ENCODE measurements at places on chromosomes 11 and 22.
A peak's percentile ranks its signal among the peaks of the same experiment; 100 is the strongest.

DNA sequence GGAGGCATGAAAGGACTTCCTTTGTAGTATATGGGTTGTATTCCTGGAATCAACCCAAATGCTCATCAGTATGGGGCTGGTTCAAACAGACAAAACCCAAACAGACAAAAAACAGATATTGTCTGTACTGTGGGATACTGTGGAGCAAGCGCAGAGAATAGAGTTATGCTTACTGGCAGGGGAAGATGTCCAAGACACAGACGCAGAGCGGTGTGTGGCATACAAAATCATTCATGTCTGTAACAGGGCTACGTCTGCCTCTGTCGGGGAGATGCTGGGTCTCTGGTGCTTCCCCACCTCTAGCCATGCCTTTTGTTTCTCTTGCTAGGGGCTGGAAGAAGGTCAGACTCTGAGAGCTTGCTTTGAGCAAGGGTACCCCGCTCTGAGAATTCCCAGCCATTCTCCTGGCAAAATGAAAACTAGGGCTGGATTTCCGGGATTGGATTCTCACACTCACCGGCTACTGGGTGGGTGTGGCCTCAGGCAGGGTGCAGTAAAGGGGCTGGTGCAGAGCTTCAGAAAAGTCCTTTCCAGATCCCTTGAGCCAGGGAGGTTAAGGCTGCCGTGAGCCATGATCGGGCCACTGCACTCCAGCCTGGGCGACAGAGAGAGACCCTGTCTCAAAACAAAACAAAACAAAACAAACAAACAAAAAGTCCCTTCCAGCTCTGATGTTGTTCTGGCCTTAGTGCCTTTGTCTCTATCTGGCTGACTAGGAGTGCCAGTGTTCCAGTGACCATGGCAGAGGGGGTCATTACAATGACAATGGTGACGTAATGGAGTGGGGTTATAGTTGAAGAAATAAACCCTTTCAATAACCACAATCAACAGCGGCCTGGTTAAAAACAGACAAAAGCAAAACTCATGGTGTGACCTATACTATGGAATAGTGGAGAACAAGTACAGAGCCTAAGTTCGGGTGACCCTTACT is 2.9 kb upstream of the ABCC8 start:
- peak; percentile 26 for DNase-seq
- no peak overlapping the region for H3K27ac ChIP-seq
- peaks cover 17% of the 10 kb centered on the region for H3K27me3 ChIP-seq
- H3K4me1 ChIP-seq: no peaks in the 10 kb centered on the region
- H3K4me3 ChIP-seq: no peak overlapping the region

DNA sequence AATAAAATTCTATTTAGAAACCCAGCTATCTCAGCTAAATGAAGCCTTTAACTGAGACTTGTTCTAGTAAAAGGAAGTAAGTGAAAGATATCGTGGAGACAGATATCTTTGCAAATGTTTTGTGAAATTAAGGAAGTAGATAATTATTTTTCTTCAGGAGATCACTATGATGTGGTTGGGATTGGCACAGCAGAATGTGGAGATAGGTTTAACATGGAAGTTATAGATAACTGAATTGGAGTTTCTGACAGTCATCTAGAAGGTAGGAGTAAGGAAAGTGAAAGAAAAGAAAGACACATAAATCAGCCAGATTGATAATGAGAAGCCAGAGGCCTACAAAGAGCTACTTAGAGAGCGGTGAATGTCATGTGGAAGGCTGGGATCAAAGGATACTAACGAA is 4.7 kb upstream of the CASP5 start:
- no peaks in the 10 kb centered on the region for H3K4me1 ChIP-seq
- DNase-seq: no peak
- no peak overlapping the region for H3K27ac ChIP-seq
- H3K27me3 ChIP-seq: no peaks in the 10 kb centered on the region
- H3K4me3 ChIP-seq: no peak overlapping the region

DNA sequence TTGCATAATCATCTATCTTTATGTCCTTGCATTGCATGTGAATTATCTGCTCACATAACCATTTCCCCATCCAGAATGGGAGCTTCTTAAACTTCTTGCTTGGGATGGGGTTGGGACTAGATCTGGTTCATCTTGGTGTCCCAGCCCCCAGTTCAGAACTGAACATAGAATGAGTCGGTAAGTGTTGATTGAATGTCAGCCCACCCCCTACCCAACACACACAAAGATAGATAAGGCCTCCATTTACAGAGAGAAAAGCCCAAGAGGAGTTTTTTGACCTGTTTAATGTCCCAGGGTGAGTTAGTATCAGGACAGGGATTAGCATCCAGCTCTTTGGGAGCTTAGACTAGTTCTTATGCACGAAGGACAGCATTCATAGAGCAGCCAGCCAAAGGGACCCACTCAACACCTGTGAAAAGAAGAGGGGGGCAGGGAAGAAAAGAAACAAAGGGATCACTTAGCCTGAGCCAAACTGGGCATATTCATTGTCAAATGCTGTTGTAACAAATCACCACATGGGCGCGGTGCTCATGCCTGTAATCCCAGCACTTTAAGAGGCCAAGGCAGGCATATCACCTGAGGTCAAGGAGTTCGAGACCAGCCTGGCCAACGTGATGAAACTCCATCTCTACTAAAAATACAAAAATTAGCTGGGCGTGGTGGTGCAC is 57.4 kb downstream of the CHRDL2 start:
- no peaks in the 10 kb centered on the region for H3K27me3 ChIP-seq
- H3K36me3 ChIP-seq: no peaks in the 10 kb centered on the region
- DNase-seq: no peak
- H3K27ac ChIP-seq: peak overlapping the region; percentile 86

DNA sequence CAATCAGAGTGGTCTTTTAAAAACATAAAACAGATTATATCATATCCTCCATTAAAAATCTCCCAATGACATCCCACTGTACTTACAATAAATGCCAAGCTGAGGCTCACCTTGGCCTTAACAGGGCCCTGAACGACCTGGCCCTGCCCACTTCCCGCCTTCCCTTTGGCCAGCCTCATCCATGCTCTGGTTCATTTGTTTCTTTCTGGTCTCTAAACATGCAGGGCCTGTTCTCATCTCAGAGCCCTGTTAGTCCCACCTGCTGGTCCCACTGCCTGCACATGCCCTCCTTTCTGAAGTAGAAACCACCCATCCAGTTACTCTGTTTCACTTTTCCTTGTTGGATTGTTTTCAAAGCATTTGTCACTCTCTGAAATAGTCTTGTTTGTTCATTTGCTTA is 227.4 kb downstream of the INSC start:
- H3K36me3 ChIP-seq: no peaks in the 10 kb centered on the region
- no peak for DNase-seq
- no peak overlapping the region for H3K27ac ChIP-seq
- no peaks in the 10 kb centered on the region for H3K4me1 ChIP-seq

DNA sequence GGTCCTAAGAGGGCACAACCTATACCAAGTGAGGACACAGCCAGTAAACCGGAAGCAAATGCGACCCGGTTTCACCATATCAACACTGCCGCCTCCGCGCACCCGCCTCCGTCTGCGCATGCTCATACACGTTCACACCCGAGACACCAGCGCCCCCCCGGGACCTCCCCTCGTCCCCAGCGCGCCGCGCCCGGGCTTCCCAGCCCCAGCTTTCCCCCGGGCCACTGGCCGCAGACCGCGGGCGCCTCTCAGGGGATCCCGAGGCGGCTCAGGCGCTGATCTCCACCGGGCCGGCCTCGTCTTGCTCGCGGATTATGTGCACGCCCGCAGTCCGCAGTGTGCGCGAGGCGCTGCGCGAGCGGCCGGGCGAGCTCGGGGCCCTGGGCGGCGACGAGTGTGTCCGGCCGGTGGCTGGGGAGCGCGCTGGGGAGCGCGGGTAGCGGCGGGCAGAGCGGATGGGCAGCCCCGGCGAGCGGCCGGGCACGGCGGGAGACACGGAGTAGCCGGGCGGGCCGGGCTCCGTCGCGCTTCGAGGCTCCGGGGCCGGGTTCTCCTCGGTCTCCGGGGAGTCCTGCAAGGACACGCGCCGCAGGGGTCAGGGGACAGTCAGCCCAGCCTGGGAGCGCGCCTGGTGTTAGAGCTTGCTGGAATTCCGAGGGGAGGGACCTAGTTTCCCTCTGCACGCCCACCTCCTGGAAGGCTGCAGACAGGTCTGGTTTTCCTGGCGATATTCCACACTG is 2.0 kb downstream of the HEPN1 start:
- H3K4me3 ChIP-seq: peak overlapping the region; percentile 8
- H3K36me3 ChIP-seq: no peaks in the 10 kb centered on the region
- no peak overlapping the region for H3K27ac ChIP-seq
- peak; percentile 55 for DNase-seq
- H3K27me3 ChIP-seq: no peaks in the 10 kb centered on the region
- H3K4me1 ChIP-seq: peaks cover 14% of the 10 kb centered on the region

DNA sequence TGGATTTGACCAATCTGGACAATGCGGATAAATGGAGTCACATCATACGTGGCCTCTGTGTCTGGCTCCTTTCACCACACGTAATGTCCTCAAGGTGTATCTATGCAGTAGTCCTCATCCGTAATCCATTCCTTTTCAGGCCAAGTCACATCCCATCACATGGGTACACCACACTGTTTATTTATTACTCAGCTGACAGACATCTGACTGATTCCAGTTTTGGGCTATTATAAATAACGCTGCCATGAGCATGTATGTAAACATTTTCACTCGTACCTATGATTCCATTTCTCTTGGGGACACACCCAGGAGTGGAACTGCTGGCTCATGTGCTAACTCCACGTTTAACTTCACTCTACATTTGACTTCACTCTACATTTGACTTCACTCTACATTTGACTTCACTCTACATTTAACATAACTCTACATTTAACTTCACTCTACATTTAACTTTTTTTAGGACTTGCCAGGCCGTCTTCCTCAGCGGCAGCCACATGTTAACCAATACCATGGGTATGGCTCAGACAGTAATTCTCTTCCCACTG is 52.1 kb downstream of the SHANK2 start:
- no peaks in the 10 kb centered on the region for H3K4me1 ChIP-seq
- no peaks in the 10 kb centered on the region for H3K36me3 ChIP-seq

- H3K27ac ChIP-seq: no peak overlapping the region
- peaks cover 13% of the 10 kb centered on the region for H3K36me3 ChIP-seq
- H3K4me1 ChIP-seq: peaks cover 37% of the 10 kb centered on the region
Measured at GRCh38 chr11:12165237-12165875, 55.0 kb downstream of the MICAL2 start.

GRCh38 chr11:44622721-44623258 is 57.3 kb downstream of the CD82 start:
- no peaks in the 10 kb centered on the region for H3K36me3 ChIP-seq
- H3K4me3 ChIP-seq: no peak overlapping the region
- no peak for DNase-seq
- no peaks in the 10 kb centered on the region for H3K27me3 ChIP-seq

- no peaks in the 10 kb centered on the region for H3K36me3 ChIP-seq
- no peaks in the 10 kb centered on the region for H3K27me3 ChIP-seq
- no peak for DNase-seq
- H3K4me1 ChIP-seq: no peaks in the 10 kb centered on the region
- H3K4me3 ChIP-seq: no peak overlapping the region
- no peak overlapping the region for H3K27ac ChIP-seq
Measured at GRCh38 chr22:27557286-27558008, 244.1 kb downstream of the MN1 start.

DNA sequence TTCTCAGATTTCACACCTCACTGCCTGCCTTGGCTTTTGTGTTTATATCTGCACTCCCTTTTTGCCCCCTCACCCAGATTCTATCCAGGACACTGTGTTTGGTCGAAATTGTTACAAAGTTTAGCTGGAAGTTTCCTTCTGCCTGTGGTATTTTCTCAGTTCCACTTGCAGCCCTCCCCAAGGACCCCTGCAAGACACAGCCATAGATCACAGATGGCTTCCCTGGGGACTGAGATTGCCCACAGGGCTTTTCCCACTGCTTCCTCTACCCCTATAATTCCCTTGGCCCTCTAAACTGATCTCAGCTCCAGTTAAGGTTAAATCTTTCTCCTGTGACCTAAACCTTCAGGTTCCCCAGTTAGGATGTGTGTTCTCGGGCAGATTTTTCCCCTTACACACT is 146.1 kb upstream of the C11orf87 start:
- H3K27ac ChIP-seq: no peak overlapping the region
- no peaks in the 10 kb centered on the region for H3K4me1 ChIP-seq
- no peak overlapping the region for H3K4me3 ChIP-seq
- no peaks in the 10 kb centered on the region for H3K27me3 ChIP-seq

DNA sequence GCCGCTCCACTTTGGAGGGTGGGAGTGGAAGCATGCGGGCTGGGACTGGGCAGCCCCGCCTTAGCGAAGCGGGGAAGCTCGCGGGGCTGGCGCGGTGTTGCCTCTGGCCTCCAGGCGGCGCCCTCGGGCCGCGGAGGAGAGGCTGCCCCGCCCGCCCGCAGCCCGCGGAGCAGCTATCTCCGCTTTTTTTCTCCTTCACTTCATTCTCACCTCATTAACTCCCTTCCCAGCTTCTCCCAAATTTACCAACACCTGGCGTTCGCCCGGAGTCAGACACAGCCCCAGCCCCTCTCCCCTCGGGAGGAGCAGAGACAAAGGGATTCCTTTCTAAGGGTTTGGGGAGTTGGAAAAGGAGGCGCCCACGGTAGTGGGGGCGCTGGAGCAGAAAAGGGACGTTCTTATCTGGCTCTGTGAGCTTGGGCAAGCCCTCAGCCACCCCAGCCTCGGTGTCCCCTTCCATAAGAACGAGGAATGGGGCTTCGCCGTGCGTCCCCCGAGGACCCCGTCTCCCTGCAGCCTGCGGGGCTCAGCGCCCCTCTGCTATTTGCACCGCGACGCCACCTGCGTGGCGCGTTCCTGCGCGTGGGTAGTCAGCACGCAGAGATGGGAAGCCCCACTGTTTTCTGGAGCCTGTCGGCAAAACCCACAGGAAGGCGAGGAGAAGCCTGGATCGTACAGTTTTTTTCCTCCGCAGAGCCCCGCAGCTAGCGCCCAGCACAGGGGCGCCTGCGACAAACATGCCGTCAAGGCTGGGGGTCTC is 1.5 kb upstream of the WNT11 start:
- peak; percentile 73 for DNase-seq
- no peak overlapping the region for H3K27ac ChIP-seq
- H3K27me3 ChIP-seq: peaks cover 59% of the 10 kb centered on the region
- peak overlapping the region; percentile 52 for H3K4me3 ChIP-seq
- no peaks in the 10 kb centered on the region for H3K36me3 ChIP-seq

DNA sequence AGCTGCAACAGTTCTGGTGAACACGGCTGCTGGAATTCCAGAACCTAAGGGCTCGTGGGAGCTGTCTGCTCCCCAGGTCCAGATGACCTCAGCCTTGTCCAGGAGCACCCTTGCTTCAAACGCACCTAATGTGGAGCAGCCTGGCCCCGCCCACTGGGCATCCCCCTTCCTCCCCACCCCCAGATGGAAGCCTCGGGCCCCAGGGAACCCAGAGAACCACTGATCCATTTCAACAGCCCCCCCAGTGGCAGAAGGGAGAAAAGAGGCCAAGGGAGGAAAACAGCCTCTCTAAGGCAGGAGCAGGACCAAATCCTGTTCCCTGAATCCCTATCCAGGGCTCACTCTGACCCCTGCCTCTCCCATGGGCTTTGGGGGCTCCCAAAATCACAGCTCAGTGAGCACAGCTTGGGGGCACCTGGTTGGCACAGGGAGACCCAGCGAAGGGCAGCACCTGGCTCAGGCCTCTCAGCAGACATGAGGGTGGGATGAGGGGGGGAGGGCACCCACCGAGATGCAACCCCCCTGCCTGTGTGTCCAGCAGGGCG is 1.2 kb downstream of the CYTH4 start:
- H3K36me3 ChIP-seq: no peaks in the 10 kb centered on the region
- no peaks in the 10 kb centered on the region for H3K4me1 ChIP-seq
- no peak overlapping the region for H3K4me3 ChIP-seq

Data from fibroblast of lung (primary cell).